ENCODE measurements at places on chromosomes 5 and 9.

DNA sequence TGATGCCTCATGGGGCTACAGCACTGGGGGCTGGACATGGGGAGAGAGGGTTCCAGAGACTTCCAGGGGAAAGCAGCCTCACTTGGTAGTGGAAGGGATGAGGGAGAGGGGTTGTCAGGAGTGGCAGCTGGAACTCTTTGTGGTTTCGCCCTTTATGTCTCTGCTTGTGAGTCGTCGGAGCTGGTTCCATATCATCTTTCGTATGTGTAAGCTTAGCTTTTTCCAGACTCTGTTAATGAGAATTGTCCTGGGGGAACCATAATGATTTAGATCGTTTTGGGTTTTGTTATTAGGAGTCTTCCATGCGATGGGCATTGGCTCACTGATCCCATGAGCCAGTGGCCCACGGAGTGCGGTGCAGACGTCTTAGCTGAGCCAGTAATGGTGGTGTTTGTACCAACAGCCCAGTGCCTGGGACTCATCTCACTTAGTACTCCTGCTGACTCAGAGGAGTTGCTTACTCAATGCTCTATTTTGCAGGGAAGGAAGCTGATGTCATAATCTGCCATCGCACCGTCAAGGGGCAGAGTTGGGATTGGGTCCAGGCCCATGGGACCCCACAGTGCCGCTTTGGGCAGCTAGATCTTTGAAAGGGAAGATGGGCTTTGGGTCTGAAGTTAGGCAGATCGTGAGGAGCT lies 48.5 kb downstream of the NEK6 start:
- DNase-seq: no peak

DNA sequence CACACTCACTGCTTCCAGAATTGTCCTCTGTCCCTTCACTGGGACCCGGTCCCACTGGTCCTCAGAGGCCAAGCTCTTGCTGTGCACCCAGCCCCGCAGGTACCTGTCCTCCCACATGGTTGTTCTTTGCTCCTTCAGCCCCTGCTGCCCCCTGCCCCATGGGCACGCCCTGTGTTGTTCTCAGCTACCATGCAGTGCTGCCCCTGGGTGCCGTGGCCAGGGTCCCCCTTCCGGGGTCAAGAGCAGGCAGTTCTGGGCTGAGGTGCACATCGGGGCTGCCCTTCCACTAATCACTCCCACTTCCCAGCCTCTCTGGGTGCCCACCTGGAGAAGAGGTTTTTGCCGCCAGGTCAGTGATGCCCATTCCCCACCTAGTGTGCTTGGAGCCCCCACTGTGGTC lies 31.9 kb upstream of the SUSD3 start:
- no peak for DNase-seq

DNA sequence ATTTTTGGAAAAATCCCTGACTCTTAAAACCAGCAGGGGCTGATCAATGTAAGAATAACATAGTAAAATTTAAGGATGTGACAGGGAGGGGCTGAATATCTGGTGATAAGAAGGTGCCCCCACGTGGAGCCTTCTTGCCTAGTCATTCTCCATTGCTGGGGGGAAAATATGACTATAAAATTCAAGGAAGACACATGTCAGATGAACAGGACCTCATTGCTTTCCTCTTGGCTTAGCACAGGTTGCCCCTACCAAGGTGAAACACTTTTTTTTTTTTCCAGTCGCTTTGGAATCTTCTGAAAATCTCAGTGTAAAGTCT lies 310.9 kb downstream of the EFNA5 start:
- no peak for DNase-seq

DNA sequence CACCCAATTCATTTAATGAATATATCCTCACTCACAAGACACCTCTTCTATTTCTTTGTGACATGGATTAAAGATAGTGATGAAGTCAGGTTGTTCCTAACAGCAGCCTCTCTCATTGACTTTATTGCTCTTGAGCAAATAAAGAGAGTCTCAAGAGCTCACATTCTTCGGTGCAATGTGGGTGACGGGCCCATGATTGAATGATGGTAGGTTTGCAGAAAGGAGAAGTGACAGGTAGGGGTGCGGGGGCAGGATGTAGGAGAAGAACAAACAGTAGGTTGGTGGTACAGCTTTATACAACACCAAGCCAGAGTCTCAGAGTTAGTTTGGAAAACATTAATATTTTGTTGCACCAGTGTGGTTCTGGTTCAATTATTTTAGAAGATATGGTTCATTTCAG lies 122.2 kb downstream of the SLIT3 start:
- no peak for DNase-seq

DNA sequence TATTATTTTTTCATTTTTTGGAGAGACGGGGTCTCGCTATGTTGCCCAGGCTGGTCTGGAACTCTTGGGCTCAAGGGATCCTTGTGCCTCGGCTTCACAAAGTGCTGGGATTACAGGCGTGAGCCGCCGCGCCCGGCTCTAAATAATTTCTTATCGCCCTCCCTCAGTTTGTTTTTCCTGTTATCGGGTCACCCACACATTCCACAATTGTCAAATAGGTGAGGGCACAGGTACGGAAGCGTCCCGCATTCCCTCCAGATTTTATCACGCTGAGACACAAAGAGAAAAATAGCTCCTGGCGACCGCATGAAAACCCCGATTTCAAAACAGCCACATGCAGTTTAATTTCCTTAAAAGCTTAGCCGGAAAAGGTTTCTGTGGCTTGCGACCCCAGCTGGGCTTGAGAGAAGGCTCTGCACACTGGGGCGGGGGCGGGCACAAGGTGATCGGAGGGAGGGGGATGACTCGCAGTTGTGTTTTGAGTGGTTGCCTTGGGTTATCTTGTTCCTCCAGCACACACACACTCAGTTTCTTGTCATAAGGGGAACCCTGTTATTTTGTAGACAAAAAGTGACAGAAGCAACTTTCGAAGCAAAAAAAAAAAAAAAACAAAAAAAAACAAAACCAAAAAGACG lies 717 bp upstream of the IQGAP2 start:
- peak; percentile 81 for DNase-seq

DNA sequence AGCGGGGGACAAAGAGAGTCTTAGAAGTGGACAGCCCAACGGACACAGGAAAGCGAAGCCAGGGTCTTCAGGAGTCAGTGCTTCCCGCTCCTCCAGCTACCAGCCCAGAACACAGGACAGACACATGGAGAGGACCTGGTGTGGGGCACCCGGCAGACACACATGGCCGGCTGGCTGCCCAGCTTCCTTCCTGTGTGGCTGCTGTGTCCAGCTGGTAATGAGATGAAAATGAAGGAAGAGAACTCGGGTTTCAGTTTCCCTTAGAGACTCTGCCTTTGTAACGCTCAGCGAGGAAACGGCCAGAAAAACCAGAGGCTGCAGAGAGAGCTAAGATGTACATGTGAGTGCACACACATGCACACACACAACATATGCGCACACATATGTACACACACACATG lies 87.5 kb downstream of the SECISBP2 start:
- no peak for DNase-seq

GRCh38 chr5:72895758-72896157 lies 60.1 kb upstream of the FCHO2 start:
- no peak for DNase-seq

DNA sequence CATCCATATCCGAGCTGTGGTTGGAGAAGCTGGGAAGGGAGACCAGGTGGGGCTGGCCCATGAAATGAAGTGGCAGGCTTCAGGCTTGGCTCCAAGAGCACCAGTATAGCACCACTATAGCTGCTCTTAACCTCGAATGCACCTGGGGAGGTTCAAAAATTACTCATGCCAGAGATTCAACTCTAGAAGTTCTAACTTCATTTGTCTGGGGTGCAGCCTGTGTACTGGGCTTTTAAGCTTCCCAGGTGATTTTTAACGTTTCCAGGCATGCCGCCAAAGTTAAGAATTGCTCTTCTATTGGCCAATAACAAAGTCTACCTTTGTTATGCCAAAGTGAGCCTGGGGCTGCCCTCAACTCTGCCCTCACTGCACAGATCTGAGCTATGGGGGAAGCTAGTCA lies 458 bp downstream of the PRSS3 start:
- DNase-seq: no peak

GRCh38 chr5:132394667-132395259 lies 25.3 kb downstream of the SLC22A5 start:
- DNase-seq: no peak

DNA sequence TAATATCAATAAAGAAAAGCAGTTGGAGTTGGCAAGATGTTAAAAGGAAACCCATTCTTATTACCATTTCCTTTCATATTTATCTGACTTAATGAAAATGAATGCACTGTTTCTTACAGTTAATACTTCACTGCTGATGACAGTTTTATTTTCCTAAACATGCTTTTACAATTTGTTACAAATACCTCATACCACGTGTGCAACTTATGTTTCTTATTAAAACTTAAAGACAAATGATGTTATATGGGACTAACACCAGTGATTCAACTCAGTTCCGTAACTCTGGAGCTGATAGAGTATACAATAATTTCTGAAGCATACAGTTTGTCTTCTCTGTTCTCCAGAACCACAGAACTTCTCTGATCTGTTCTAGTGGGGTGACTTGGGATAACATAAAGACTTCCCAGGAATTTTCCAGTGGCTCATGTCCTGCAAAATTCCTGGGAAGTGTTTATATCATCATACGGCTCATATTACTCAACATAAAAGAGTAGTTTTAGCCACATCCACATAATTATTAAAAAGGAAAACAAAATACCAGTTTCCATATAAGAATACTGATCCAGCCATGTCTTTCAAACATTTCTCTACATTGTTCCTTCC lies 1259.0 kb upstream of the C9orf72 start:
- DNase-seq: no peak

DNA sequence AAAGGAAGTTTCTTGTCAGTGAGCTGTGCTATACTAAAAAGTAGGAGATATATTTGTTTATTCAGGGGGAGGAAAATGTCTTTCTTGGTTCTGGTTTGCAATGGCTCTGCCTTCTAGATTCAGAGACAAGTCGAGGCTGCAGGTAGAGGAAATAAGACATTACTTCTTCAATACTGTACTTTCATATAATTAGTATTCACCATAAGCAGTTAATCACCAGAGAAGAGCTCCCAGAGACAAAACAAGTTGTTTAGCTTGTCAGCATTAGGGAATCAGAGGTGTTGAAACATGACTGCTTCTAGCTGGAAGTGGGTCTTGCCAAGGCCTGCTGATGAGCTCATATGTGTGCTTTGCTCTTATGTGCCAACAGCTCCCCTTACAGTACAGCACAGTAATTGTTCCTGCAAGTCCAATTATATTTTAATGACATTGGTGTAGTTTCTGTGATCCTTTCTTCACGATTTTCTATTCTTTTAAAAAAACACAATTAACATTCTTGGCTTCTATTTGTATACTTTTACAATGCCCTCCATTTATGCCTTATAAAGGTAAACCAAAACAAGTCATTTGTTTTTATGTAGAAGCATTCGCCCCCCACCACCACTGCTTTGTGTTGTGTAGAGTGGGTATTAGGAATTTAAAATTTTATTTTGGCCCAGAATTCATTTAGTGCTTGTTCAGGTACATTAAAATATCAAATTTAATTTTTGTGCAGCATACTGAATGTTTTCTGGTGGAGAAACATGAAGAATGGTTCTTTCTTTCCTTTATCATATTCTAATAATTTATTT lies 112.2 kb downstream of the RPS23 start:
- DNase-seq: peak; percentile 2

DNA sequence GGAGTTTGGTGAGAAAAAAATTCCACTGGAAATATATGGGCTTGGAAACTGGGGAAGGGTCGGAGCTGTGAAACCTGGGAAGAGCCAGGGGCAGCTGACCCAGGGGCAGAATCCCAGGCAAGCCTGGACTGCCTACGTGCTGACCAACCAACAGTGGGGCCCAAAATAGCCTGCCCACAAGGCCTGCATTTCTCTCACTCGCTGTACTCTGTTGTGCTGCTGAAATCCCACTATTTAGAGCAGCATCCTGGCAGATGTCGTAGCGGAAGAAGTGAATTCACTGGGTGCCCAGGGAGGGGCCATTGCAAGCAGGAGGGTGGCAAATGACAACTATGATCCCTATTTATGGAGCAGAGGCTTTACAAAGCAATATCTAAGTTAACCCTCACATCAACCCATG lies 9.5 kb downstream of the GDNF start:
- no peak for DNase-seq

DNA sequence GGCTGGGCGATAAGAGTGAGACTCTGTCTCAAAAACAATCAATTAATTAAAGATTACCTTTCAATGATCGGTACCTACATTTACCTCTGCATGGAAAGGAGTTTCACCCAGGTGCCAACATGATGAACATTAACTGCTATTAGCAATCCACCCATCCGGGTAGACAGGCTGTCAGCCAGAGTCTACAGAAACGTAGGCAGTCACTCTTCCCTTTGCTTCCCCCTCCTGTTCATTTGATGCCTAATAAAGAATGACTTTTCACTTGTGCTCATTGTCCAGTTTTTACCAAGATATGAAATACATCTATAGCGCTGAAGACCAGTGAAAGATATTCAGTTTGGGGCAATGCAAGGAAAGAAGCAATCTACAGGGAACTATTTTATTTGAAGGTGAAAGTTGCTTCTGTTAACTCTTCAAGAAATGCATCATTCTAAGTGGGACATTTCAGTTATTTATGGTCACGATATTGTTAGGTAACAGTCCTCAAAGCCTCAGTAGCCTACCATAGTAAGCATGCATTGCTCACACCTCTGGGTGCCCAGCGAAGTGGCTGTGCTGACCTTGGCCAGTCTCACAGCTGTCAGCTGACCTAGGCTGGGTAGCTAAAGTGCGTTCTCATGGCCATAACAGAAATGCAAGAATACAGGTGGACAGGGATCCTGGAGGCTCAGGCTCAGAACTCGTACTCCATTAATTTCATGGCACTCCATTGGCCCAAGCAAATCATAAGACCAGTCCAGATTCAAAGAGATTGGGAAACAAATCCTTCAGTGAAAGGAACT lies 87.2 kb upstream of the DMRT1 start:
- DNase-seq: no peak

DNA sequence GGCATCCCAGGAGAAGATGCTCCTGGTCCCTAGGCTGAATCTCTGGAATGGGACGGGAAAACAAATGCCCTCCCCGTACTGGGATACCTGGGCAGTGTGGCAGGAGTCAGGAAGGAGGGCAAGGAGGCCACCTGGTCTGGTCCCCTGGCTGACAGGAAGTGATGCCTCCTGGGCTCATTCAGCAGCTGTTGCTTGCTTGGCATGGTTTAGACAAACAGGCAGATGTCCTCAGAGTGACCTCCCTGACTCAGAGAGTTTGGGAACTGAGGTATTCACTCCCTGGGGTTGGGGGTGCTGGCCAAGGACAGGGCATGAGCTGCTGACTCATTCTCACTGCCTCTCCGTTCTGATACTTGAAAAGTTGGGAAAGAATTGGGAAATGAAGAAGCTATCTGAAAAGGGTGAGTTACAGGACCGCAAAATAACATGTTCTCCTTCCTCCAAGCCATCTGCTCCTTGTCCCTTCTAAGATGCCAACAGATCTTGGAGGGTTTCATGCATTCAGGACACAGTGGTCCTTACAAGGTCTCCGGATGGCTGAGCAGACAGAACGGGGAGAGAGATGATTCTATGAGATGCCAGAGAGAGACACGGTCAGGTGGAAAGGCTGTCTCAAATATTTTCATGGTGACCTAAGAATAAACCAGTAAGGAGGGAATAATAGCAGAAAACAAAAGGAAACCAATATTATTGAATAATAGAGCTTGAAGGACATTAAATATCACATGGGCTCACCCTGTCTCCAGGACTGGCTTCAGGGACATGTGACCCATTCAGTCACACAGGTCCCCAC lies 534.5 kb downstream of the BNC2 start:
- no peak for DNase-seq

- DNase-seq: no peak
These were observed 31.1 kb downstream of the RORB start for GRCh38 chr9:74528207-74528606.

All from stimulated activated CD8-positive, alpha-beta memory T cell treated with anti-CD3 and anti-CD28 coated beads, Interleukin-15, amount 100 ng/mL, for 48 hours (primary cell).